ENCODE measurements at places on chromosomes 5 and 9. TPM values are rescaled to one million over a fixed set of nuclear protein-coding genes. Genes with fewer than 3 reads are reported as not detected.

DNA sequence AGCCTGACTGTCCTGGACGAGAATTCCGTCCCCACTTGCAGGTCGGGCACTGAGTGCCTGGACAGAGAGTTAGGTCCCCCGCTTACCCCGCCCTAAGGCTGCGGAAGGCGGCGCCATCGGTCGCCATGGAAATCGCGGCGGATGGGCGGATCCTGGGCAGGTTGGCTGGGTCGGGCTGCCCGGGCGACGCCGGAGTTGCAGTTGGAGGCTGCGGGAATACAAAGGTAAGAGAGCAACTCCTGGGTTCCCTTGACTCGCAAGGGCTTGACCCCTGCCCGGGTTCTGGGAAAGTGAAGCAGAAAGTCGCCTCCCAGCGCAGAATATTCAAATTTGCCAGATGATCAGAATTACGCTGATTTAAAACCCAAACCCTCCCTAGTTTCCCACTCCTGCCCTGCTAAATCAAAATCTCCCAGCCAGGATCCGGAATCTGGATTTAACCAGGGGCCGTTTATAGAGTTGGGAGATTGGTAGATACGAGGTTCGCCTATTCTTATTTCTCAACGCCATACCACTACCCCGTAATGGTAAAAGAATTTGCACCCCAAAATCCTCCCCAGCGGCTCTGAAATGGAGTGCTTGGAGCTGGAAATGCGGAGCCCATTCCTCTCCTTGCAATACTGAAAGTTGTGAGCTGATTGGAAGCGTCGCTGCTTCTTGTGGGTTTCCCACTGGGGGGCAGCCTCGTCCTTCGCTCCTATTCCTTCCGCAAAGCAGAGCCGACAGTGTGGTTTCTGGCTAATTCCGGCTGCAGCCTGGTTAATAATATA lies 156.4 kb upstream of the RASEF start:
- DNase-seq, result peak; percentile 89

FAXDC2 gene
- total RNA-seq, result 148 TPM

GRCh38 chr5:32960340-32961058 lies 249.4 kb downstream of the NPR3 start:
- no peak for DNase-seq

PCSK1 gene
- 9.6 TPM for total RNA-seq

PCDHGA5 gene
- total RNA-seq, result 3.7 TPM

- no peak for DNase-seq
Measured at GRCh38 chr5:17329571-17329970, 112.1 kb downstream of the BASP1 start.

DNA sequence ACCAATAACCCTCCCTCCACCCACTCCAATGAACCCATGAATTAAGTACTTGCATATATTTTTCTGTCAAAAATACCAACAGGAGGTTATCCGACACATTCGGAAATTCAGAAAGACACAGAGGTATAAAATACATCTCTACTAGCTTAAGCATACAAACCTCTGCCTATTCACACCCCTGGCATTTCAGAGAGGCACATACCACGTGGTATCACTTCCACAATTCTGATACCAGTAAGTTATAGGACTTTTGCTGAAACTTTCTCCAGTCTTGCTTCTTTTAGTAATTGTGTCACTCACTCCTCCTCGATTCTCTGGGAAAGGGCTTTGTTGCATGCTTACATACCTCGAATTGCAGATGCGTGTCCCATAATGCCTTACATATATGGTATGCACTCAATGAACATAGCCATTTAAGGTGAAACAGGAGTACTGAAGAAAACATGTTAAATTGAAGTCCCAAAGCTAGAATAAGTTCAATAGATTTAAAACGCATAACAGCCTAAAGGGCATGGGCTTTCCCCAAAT lies 58.1 kb downstream of the TLE1 start:
- DNase-seq, result no peak

GRCh38 chr5:72206994-72207393 lies 99.7 kb downstream of the MAP1B start:
- DNase-seq, result no peak

CDX1 gene
- total RNA-seq, result not detected

Measured in thyroid gland (tissue), 4 donors.